ENCODE measurements at places on chromosomes 7 and 10.

DNA sequence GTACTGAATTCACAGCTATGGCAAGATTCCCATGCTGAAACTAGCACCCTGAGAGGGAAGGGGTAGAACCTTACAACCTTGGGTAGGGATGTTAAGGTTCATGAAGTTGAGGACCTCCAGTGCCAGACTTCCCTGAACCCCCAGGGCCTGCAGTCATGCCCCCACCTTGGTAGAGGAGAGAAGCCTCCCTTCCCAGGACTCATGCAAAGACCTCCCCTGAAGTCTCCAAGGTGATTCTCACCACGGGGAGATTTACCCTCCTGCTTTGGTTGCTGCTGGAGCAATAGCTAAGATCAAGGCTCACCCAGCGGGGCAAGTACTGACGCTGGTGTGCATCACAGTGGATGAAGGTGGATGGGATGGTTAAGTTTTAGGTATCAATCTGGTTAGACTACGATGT is 49.1 kb upstream of the PFKP start:
- no peak for DNase-seq

DNA sequence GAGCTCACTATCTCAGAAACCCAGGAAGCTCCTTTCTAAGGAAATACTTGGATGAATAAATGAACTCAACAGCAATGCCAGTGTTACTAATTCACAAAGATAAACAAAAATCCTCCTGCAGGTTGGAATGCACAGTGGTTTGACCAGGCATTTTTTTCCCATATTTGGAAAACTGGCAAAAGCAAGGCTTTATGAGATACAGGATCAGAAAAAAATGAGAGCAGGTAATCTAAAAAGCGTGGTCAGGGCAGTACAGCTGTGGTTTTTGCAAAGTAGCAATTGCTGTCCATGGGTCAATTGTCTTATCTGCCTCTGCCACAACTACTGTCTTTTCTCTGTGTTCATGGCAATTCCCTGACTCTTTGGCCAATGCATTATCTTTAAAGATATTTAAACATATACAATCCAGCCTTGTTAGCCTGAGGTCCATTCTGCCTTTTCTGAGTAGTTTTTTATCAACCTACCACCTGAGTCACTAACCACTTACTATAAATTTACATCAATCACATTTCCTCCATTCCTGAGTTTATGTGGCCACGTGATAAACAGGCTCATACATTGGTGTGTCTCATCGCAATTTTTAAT is 564.5 kb upstream of the IGFBP3 start:
- DNase-seq, result no peak

- no peak for DNase-seq
Observed at GRCh38 chr10:80484676-80485075, 30.6 kb downstream of the TSPAN14 start.

- no peak for DNase-seq
Observed at GRCh38 chr7:20307119-20307518, 23.6 kb upstream of the ITGB8 start.

GRCh38 chr10:119518176-119518575 is 24.3 kb downstream of the RGS10 start:
- no peak for DNase-seq

GRCh38 chr7:51015581-51015980 is 232.9 kb upstream of the GRB10 start:
- no peak for DNase-seq
